NCI-H460 (cell line): ENCODE measurements at places on chromosomes 3 and 15.

DNA sequence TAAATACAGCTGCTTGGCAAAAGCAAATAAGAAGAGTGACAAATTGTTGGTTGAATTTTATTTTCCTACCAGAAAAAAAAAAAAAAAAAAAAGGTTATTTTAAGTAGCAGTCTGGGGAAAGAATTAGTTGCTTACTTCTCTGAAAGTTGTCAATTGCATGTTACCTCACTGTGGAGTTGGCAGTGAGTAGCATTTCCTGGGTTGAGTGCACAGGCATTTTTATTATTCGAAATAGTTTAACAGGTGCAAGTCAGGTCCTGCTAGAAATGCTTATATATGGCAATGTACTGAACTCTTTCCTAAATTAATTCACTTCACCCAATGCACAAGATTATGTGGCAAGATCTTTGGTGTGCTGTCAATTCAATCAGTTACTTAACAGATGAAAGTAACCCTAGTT, 680.6 kb downstream of the EPHA3 start:
- no peak for DNase-seq

GRCh38 chr15:32952901-32953532, 235.2 kb downstream of the GREM1 start:
- no peak for DNase-seq

GRCh38 chr15:39597751-39598185, 16.9 kb downstream of the THBS1 start:
- DNase-seq: no peak

- no peak for DNase-seq
Measured at GRCh38 chr3:77256584-77257503, 216.9 kb downstream of the ROBO2 start.

- DNase-seq: no peak
Measured at GRCh38 chr3:137511655-137512054, 252.5 kb upstream of the SOX14 start.
